ENCODE measurements at places on chromosomes 5 and 9.

GRCh38 chr5:59275170-59275509 lies 618.4 kb downstream of the PDE4D start:
- no peak for DNase-seq

DNA sequence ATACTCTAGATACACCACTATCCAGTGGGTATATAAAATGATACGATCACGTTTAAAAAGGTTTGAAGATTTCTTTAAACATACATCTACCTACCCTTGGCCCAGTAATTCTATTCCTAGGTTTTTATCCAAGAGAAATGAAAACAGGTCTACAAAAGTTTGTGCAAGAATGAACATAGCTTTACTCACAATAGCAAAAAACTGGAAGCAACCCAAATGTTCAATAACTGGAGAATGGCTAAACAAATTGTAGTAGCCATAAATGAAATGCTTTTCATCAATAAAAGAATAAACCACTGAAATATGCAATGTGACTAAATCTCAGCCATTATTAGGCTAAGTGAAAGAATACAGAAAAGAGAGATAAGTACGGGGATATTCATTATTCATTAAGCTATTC lies 438.9 kb downstream of the ARHGEF28 start:
- DNase-seq, result no peak

DNA sequence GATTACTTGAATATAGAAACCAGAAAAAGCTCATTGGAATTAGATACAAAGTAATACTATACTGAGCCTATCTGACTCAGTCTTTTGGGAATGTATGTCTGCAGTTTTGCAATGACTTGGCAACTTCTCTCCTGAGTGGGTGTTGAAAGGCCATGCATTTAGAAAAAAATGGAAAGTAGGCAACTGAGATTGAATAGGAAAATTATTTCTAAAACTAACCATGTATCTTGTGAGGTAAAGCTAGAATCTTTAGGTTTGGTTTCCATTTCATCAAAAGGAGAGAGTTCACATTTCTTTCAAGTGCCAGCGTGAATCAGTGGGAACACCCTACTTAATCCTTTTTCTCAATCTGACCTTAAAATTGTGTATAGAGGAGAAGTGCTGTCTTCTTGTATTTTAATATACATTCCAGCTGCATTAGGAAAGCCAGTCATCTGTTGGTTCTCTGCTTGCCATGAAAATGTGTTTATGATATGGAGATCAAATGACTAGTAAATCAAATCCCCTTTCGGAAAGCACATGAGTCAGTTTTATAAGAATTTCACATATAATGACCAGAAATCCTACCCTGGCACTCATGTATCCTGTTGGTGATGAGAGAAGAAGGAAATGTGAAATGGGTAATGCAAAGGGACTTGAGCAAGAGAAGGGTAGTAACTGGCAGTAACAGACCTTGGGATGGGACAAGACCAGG lies 30.4 kb downstream of the NFX1 start:
- no peak for DNase-seq

DNA sequence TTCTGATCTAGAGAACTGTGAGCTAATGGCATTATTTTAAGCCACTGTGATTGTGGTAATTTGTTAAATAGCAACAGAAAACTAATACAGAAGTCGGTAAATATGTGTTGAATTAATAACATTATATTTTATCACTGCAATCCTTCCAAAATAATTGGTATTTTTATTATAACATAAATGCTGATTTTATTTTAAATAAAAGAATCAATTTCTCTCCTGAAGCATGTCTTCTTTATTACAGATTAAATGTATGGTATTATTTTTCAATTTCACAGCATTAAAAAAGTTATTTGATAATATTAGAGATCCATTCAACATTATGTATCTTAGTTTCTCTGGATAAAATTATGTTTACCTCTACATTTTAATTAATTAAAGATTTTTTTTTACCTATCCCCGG lies 165.5 kb upstream of the EDIL3 start:
- no peak for DNase-seq

DNA sequence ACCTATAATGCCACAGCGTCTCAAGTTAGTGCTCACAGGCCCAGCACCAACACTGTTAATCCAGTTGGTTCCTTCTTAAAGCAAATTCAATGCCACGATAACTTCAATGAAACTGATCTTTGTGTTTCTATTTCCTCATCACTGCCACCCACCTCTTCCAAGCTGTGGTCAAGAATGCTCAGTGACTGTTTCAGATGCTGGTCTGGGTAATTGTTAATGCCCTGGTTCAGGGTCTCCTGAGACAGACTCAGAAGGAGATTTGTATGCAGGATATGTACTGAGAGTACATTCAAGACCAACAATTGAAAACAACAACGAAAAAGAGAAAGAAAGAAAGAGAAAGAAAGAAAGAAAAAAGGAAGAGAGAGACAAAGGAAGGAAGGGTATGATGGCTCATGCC lies 505.3 kb downstream of the TLE4 start:
- no peak for DNase-seq

DNA sequence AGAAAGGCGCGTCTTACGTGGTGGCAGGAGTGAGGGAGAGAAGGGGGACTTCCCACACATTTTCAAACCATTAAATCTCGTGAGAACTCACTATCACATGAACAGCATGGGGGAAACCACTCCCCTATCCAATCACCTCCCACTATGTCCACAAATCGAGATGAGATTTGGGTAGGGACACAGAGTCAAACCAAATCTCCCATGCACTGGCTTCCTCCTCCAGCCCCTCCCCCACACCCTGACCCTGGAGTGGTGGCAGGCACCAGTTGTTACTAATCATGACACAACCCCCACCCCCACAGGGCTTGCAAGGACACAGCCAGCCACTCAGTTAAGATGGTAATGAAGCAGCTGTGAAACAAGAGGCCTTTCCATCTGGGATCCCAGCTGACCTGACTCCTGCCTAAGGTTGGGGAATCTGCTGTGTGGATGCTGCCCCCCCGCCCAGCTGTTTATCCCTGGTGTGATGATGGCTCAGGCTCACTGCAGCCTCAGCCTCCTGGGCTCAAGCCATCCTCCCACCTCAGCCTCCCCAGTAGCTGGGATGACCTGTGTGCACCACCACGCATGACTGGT lies 57.1 kb upstream of the FUBP3 start:
- DNase-seq, result no peak

DNA sequence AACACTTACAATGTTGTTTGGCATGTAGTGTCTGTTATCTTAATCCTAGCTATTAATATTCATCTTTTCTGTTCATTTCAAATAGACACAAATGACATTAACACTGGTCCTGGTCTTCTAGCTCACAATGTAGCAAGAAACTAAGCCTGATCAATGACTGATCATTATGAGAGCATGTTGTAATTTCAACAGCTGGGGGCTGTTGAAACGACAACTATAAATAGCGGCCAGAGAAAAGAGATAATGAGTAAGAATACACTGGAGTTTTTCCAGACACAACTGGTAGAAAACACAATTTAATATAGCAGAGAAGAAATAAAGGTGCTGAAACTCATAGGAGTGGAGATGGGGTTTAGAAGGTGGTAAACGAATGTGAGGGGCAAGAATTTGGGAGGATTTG lies 89.2 kb downstream of the HTR4 start:
- DNase-seq, result no peak

- no peak for DNase-seq
Measured at GRCh38 chr5:38854907-38855306, 9.1 kb downstream of the OSMR start.

DNA sequence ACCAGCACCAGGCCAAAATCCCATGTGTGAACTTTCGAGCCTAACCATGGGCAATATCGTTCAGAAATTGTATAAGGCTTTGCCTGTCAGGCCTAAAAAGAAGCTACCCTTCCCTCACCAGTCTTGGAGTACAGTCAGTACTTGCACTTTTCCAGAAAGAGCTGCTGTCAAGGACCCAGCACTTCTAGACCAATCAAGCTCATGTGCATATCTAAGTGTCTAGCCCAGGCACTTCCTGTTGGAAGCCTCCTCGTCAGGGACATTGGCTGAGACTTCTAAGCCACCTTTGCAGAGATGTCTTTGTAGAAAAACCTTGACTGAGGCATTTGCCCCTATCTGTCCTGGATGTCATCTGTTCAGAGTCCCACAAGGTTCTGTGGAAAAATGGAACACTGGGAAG lies 1930.5 kb downstream of the EFNA5 start:
- no peak for DNase-seq

DNA sequence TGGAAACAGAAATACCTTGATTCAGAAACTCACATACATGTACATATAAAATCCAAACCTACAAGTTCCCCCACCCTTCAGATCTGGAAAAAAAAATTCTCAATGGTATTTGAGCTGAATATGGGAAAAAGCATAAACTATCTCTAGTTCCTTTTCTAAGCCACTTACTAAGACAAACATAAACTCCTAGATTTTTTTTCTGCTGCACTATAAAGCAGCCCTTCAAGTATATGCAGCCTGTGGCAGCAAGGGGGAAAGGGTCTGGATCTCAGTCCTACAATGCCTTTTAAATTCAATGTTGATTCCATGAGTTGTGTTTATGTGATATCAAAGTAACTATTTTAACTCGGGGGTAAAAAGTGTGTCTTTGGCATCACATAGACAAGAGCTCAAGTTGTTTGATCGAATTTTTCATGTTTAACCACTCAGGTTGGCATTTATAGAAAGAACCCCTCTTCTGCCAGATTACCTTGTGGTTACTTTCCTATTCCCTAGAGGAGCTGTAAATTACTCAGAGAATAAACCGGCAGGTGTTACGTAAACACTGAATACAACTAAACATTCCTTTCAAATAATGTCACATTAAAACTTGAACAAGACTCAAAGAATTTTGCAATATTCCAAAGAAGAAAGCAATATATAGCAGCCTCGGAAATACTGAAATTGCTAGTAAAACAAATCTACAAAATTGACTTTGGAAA lies 91.8 kb upstream of the FER start:
- DNase-seq, result no peak

Measured in stimulated activated CD8-positive, alpha-beta memory T cell treated with anti-CD3 and anti-CD28 coated beads, Interleukin-7, amount 100 ng/mL, for 1 hour (primary cell).